Right forelimb (tissue), 1 donor: ENCODE measurements at places on chromosomes 4 and X.

- DNase-seq = no peak
Measured at GRCh38 chr4:86970447-86971354, 35.9 kb downstream of the AFF1 start.

DNA sequence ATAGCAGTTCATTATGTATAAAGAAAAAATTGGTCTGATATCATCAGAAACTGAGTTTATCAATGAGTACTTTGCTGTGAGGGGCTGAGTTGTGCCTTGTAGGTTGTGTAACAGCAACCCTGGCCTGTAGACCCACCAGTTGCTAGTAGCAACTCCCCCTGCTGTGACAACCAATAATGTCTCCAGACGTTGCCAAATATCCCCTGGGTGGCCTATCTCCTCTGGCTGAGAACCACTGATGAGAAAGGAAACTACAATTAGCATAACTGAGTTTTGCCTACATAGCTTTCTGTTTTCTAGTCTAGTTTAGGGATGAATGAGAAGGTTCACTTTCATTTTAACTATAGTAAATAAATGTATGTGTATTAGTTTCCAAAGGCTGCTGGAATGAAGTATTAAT lies 234.1 kb downstream of the CPE start:
- DNase-seq = no peak

GRCh38 chr4:5629542-5629941 lies 78.8 kb downstream of the EVC2 start:
- DNase-seq = no peak

DNA sequence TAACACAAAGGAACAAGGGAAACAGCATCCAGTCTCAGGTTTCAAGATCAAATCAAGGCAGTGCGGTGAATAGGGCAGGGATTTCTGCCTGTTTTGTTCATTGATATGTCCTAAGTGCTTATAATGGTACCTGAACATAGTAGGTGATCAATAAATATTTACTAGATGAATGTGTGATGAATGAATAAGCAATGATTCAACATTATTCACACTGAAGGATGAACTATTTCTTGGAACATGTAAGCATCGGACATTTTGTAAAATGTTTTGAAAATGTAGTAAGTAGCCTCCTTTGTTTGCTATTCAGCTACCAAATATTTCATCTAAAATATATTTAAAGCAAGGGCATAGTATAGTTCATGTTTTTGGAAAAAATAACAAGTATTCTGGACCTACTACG lies 67.8 kb downstream of the USP38 start:
- no peak for DNase-seq

GRCh38 chrX:136767104-136767941 lies 13.4 kb downstream of the ARHGEF6 start:
- DNase-seq = peak; percentile 77

DNA sequence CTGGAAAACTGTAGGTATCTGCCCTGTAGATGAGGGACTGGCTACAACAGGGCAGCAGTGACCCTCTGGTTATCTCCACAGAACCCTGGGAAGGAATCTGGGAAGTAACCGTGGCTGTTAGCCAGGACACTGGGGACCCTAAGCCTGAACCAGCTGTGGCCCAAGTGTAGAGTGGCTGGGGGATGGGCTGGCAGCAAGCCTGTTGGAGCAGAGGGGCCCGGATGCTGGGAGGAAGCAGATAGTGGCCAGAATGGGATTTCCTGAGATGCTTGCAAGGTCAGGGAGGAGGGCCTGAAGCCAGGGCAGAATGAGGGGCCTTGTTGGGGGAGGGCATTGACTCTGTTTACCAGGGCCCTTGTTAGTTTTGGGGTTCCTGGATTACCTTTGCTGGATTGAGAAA lies 161.0 kb upstream of the EOLA2 start:
- no peak for DNase-seq

- no peak for DNase-seq
Measured at GRCh38 chr4:84578540-84579402, 4.2 kb upstream of the CDS1 start.

GRCh38 chrX:13938051-13938828 lies 91.5 kb downstream of the GEMIN8 start:
- peak; percentile 64 for DNase-seq

- no peak for DNase-seq
Measured at GRCh38 chr4:56906489-56907393, 959 bp upstream of the REST start.

- no peak for DNase-seq
Measured at GRCh38 chr4:142036795-142037583, 400.6 kb downstream of the IL15 start.

GRCh38 chrX:16454926-16455325 lies 195.0 kb upstream of the S100G start:
- DNase-seq = no peak

DNA sequence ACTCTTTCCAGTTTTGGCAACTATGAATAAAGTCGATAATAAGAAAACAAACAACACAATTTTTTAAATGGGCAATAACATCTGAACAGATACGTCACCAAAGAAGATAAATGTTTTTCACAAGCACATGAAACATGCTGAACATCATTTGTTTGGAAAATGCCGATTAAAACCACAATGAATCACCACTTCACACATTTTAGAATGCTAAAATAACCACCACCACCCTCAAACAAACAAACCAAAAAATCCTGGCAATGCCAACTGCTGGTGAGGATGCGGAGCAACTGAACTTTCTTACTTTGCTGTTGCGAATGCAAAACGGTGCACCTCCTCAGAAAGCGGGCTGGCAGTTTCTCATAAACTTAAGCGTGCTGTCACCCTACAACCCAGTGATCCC lies 115.9 kb downstream of the NSUN7 start:
- DNase-seq = no peak

- no peak for DNase-seq
Measured at GRCh38 chrX:108312957-108313356, 125.3 kb downstream of the COL4A6 start.

- no peak for DNase-seq
Measured at GRCh38 chrX:39264023-39264422, 462.8 kb downstream of the MID1IP1 start.

DNA sequence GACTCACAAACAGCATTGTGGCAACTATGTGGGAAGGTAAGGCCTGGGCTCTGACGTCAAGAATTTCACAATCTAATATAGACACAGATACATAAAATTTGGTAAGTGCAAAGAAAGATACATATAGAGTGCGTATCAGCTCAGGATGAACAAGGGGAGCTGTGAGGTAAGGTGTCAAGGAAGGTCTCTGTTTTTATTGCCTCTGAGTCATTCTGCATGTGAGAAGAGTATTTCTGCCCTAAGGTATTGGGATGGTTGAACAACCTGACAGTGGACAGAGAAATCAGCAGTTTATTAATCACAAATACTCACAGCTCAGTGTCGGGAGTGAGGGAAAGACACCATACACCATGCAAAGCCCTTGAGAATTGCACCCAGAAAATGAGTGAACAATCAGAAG lies 89.8 kb downstream of the COMMD8 start:
- no peak for DNase-seq

DNA sequence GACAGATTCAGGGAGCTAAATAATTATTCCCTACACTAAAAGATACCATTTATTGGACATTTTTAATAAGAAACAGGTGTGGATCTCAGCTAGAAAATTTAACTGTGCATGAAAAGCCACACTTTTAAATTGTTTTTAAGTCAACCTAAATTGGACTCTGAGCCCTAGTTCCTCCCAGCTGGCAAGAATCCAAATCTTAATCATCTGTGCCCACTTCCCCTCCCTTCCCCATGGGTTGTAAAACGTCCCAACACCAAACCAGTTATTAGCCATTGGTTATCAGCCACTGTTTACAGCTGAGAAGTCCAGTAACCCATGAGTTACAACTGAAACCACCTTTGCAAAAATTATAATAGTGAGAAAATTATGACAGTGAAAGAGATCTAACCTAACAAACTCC lies 125.6 kb upstream of the S100G start:
- DNase-seq = no peak

DNA sequence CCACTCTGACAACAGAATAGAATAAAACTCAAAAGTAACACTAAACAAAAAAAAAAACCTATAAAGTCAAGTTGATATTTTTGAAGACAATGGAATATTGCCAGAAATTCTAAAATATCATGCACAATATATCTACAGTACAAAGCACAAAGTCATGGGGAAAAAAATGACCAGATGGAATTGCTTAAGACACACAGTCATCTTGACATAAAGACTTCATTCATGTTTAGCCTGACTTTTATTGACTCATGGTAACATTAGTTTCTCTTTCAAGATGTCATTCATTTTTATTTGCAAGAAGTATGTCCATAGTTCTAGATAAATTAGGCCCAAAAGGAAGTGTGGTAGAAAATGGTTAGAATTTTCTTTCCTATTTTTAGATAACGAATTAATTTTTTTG lies 259.1 kb downstream of the CAMK2D start:
- DNase-seq = no peak

- no peak for DNase-seq
Measured at GRCh38 chr4:16692524-16692923, 205.9 kb downstream of the LDB2 start.

DNA sequence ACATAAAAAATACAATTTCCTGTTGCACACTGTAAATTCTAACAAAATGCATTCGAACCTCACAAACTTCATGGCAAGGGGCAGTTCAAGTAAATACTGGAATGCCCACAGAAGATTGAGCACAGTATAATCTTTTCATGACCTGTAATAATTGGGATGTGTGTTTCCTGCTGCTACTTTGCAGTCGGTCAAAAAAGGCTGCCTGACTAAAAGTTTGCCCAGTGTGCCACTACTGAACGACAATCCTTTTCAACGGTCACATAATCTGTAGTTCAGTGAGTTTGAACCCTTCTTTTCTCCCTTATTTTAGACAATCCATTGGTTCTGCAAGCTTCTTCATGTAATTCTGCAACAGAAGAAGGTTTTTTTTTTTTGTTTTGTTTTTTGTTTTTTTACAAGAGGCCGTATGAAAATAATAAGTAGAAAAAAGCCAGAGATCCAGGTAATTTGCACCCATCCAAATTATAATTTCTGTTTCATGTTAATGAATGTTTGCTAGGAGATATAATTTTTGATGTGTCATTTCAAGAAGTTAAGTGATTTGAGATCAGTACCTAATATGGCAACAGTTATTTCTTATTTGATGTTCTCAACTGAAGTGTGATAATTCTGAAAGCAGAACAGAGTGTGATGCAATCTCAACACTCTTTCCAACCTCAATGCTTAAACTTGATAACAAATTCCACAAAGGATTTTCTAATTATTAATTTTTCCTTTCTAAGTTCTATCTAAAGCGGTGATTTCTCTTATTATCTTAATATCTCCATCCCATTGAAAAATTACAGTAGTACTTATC lies 237.6 kb downstream of the FSTL5 start:
- no peak for DNase-seq

- no peak for DNase-seq
Measured at GRCh38 chrX:35919536-35920309, at the start of gene CFAP47. Gene CFAP47, plus strand, starts transcription at chrX:35919734. Its CDS starts 66 bp downstream, at chrX:35919800.

DNA sequence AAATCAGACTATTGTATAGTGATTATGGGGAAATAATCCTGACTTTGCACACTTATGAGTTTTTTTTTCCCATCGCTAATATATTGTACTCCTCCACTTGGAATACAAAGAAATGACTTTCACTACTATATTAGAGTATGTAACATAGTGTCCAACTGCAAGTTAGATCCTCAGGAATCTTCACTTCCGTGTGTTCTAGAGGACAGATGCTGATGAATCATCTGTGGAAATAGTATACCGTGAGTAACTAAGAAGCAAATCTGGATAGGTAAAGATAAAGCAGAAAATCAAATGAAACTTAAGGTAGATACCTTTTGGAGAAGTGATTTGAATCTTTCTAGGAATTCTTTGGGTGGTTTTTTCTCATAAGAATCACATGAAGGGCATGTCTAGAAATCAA lies 8.3 kb downstream of the IL21 start:
- no peak for DNase-seq

DNA sequence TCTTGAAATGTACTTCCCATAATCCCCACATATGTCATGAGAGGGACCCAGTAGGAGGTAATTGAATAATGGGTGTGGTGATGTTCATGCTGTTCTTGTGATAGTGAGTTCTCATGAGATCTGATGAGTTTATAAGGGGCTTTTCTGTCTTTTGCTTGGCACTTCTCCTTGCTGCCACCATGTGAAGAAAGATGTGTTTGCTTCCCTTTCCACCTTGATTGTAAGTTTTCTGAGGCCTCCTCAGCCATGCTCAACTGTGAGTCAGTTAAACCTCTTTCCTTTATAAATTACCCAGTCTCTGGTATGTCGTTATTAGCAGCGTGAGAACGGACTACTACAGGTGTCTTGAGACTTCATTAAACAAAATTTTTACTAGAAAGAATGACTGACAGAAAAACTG lies 323.2 kb downstream of the BMPR1B start:
- no peak for DNase-seq

GRCh38 chr4:6688879-6689505 lies 4.7 kb upstream of the S100P start:
- DNase-seq = peak; percentile 66

GRCh38 chrX:14409341-14409740 lies 120.0 kb upstream of the GLRA2 start:
- DNase-seq = no peak

- no peak for DNase-seq
Measured at GRCh38 chr4:7649741-7650531, 215.2 kb upstream of the PSAPL1 start.

DNA sequence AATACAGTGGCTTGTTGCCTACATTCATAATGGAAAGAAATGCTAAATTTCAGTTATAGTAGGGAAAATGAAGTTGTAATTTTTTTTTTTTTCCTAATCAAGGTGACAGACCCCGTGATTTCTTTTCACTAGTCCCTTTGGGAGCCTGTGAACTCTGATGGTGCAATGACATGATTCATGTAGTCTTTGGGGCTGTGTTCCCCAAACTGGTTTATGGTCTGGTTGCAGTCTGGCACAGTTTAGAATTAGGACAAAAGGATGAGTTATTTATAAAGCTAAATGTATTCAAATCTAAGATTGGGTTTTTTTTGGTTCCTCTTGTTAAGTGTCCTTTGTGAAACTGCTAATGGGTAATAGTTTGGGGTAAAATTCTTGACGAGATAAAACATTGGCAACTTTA lies 66.0 kb downstream of the REPS2 start:
- no peak for DNase-seq

GRCh38 chr4:22884157-22884556 lies 191.4 kb downstream of the GBA3 start:
- DNase-seq = no peak

GRCh38 chrX:111585337-111585736 lies 73.9 kb downstream of the SERTM2 start:
- no peak for DNase-seq

GRCh38 chrX:2387614-2388239 lies 113.0 kb downstream of the DHRSX start:
- no peak for DNase-seq

- DNase-seq = no peak
Measured at GRCh38 chr4:73822389-73822788, 14.1 kb upstream of the CXCL6 start.

DNA sequence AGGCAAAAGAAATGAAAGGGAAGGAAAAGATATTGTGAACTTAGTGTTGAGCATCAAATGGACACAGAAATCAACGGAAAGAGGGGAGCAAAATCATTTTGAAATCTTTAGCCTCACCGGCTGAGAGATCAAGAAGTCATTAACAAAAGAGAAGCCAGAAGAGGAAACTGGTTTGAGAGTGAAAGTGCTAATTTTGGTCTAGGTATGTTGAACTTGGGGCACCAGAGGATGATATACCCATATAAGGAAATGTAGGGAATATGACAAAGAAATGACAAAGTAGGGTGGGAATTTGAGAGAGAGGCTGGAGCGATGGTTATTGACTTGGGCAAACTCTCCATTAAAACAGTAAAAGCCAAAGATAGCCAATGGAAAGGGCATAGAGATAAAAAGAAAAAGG lies 183.4 kb upstream of the ATOH1 start:
- DNase-seq = no peak
